ENCODE measurements at places on chromosomes 16 and 17. TPM values are rescaled to one million over a fixed set of nuclear protein-coding genes. Genes with fewer than 3 reads are reported as not detected.
A peak's percentile ranks its signal among the peaks of the same experiment; 100 is the strongest.

DNA sequence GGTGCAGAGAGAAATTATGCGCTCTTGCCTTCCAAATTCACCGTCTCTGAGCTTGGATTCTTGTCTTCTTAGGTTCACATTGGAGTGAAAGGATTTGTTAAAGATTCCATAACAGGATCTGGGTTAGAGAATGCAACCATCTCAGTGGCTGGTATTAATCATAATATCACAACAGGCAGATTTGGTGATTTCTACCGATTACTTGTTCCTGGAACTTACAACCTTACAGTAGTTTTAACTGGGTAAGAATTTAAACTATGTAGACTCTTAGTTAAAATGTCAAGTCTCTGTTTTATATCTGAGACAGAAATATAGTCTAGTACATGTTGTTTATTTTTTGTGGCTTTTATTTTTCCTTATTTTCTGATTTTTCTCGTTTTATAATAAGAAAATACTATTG is 42.9 kb downstream of the CPD start:
- DNase-seq = peak; percentile 57

DNA sequence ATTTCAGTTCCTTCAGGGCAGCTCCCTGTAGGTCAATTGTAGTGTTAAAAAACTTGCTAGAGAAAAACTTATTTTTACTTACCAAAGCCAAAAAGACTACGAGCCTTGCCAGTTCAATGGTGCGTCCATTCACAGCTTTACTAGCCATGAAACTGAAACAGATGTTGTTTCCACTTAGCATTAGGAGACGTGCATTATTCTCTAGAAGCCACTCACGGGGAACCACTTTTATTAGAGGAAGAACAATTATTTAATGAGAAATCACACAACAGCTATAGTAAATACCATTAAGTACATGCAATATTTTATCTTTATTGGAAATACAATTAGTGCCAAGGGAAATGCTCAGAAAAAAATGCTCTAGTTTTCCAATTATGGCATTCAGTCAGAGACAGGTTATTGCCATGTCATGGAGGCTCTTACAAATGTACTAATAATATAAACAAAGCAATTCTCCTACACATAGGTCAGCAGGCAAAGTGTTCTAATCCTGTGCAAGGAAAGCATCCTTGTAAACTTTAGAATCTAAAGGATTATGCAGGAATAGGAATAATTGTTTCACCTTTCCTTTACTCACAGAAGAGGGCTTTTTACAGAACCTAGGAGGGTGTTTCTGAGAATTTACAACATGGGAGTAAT is 17.4 kb downstream of the LASP1NB start:
- no peak for DNase-seq

DNA sequence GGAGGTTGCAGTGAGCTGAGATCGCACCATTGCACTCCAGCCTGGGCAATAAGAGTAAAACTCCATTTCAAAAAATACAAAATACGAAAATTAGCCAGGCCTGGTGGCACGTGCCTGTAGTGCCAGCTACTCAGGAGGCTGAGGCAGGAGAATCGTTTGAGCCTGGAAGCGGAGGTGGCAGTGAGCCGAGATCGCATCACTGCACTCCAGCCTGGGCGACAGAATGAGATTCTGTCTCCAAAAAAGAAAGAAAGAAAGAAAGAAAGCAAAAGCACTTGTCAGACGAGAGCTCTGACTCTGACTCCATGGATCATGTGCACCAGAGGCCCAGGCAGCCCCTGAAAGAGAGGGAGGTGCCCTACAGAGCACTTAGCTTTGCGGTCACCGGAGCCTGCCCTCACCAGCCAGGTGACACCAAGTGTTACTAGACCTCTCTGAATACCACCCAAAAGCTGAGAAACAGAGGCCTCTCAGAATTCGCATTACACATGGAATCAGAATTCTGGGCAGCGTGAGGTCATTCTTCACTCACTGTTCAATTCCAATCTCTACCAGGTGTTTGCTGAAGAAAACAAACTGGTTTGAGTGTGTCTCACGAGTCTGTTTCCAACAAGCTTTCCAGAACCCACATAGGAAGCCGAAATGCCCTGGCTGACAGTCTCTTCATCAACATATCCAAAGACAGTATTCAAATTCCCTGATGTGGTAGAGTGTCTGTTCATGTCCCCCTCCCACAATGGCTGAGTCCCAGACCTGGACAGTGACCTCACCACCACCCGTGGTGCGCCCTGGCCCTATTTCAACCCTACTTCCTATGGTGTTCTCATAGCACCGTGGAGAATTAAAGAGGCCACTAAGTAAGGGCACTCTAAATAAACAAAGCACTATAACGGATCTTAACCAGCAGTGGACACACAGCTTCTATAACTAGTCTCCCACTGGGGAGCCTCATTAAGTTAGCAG is 1.5 kb downstream of the FLCN start:
- DNase-seq = peak; percentile 39

- DNase-seq = peak; percentile 33
Measured at GRCh38 chr16:35631261-35631945, 2172.0 kb downstream of the TP53TG3F start.

Gene RCVRN
- not detected for total RNA-seq

DNA sequence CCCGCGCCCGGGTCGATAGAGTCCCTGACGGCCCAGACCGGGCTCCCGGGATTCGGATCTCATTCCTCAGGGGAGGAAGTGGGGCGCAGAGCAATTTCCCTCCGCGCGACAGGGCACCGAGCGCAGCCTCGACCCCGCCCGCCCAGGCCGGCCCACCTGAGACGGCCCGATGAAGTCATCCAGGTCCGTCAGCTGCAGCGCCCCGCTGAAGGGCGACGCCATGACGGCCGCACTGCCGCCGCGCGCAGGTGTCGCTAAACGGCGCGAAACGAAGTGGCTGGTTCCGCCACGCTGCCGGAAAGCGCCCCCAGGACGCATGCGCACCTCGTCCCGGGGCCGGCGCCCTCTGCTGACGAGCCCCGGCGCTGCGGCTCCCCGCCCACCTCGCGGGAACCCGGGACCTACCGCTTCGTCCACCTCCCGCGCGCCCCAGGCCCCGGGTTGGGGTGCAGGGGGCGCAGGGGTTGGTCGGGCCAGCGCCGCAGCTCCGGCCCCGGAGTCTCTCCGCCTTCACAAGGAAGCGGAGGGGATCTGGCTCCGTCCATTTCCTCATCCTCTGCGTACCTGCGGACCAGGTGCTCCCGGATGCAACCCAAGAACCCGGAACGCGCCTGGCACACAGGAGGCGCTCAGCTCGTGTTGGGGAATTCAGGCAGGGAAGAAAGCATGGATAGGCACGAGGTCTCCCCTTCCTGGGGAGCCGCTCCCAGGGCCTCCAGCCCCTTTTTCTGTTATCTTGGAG is at the start of gene CIAO3:
TSS of gene CIAO3 (minus strand) at position 234 of the 742 bp plus-strand sequence. CDS start at position 222, 12 bp downstream.
- DNase-seq = peak; percentile 89

GRCh38 chr17:50198026-50198669 is 3.3 kb downstream of the COL1A1 start:
- peak; percentile 70 for DNase-seq

DNA sequence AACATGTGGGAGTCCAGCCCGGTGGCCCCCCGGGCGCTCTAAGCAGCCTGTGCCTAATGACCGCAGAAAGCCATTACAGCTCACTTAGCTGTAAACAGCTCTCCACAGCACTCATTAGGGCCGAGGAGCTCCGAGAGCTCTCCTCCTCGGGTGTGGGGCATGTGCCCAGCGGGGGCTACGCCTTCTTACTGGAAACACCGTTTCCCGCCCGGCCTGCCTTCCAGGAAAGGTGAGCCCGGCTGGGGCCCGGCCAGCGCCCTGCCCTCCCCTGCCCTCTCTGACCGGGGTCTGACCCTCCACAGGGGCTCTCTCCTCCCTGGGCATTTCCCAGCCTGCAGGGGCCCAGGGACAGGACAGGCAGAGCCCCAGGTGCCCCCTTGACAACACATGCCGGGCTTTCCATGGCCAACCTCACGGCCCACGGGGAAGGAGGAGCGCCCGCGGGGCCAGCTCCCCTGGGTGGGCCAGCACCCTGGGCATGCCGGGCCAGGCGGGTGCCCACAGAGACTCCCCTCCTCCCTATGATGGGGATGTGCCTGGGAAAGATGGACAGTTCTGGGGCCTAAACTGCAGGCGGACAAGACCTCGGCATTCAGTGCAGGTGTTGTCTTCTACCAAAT is 72.6 kb downstream of the SDK2 start:
- DNase-seq = no peak

Gene TBC1D3H
- total RNA-seq = not detected

Gene BEAN1
- total RNA-seq = under 0.01 TPM

- DNase-seq = peak; percentile 44
Measured at GRCh38 chr16:68396481-68396880, 51.8 kb downstream of the SMPD3 start.

- DNase-seq = no peak
Measured at GRCh38 chr17:74531231-74531761, at the start of gene CD300LB. Gene CD300LB (minus strand): TSS chr17:74531475. CDS start chr17:74531350, 125 bp downstream.

DNA sequence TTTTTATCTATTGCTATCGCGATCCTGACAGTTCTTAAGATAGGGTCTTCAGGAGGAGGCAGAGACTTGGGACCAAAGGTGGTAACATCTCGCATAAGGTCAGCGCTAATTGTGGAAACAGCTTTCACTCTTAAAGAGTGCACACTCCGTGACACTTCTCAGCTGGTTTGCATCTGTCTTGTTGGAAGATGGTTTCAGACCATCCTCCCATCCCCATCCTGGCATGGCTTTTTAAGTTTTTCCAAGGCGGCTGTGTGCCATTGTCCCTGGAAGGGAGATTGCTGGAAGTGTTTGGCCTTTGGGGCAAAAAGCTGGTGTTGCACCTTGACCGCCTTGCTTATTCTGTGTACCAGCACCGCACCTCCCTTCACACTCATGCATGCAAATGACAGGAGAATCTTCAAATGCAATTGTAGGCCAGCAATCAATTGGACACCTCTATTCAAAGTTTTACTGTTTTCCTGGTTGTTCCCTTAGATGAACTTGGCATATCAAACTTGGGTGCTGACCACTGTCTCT is 1.5 kb downstream of the SOCS7 start:
- no peak for DNase-seq

Gene AATK
- under 0.01 TPM for total RNA-seq

Gene ITGAX
- total RNA-seq = not detected

Gene ASPA
- total RNA-seq = under 0.01 TPM

GRCh38 chr16:11250786-11251524 is 5.0 kb downstream of the SOCS1 start:
- DNase-seq = peak; percentile 28

DNA sequence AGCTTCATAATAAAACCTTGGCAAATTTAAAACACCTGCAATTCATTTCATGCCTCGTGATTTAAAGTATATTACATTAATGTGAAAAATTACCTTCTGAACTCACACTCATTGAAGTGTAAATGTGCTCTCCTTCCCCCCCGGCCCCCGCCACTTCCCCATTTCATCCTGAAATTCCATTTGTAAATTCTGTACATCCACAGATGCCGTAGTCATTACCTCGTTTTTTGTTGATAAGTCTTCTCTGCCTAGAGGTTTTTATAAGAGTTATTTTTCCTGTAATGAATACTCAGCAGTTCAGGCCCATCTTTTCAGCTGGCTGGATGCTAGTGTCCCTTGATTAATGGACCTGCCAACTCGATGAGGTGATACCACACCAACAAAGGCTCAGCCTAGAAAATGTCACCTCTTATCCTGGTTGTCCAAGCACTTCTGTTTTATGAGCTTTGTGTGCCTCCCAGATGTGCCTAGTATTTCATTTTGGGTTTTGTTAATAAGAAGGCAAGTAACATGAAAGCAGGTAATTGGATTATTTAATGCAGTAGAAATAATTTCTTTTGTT is 64.8 kb upstream of the KIFC3 start:
- no peak for DNase-seq

GRCh38 chr16:2686912-2687507 is 4.7 kb downstream of the KCTD5 start:
- no peak for DNase-seq

Gene C1QL1
- total RNA-seq = 0.43 TPM

GRCh38 chr17:72378414-72379390 is 257.9 kb downstream of the SOX9 start:
- DNase-seq = no peak

GRCh38 chr17:61053469-61053868 is 346.2 kb upstream of the TBX2 start:
- no peak for DNase-seq

Gene NFATC2IP
- total RNA-seq = 30.7 TPM

DNA sequence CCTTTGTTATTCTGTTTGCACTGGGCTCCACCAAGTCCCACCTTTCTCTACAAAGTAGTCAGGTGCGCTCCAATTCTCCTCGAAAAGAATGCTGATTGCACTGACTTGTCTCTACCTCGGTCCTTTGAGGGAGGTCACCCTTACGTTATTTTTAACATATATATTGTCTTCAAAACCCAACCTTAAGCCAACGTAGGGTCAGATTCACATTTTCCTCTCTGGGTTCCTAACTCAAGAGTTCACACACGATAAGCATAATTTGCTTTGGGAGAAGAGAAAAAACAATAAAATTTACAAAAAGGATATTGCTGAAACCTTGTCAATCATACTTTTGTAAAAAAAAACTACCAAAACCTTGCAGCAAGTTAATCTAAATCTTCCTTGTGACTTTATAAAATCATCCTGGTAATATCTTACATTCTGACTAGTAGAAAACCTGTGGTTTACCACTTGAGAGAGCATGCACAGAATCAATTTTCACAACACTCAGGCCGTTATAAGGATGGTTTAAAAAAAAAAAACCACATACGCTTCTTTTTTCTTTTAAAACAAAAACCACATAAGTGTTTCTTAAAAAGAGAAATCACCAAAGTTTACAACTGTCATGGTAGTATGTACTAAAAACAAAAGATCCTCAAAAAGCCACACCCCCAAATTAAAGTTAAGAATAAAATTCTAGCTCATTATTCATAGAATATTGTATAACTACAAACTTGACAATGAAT is 72.2 kb upstream of the TRAP1 start:
- no peak for DNase-seq

DNA sequence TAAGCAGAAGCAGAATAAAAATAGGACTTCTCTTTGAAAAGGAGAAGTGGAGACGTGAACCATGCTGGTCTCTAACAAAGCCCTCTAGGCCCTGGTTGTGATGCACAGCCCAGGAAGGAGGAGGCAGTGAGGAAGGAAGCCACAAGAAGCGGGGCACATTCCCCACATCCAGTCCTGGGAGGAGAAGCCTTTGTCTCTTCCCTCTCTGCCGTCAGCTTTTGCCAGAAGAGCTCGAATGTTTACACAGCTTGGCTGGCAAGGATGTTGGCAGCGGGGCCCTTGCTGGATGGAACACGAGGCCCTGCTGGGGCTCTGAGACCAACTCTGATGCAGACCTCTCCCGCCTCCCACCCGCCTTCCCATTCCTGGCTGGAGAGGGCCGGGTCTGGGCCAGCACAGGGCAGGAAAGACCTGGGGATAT is 91.3 kb downstream of the MAF start:
- DNase-seq = no peak

GRCh38 chr16:74942566-74942965 is 42.4 kb downstream of the WDR59 start:
- no peak for DNase-seq

DNA sequence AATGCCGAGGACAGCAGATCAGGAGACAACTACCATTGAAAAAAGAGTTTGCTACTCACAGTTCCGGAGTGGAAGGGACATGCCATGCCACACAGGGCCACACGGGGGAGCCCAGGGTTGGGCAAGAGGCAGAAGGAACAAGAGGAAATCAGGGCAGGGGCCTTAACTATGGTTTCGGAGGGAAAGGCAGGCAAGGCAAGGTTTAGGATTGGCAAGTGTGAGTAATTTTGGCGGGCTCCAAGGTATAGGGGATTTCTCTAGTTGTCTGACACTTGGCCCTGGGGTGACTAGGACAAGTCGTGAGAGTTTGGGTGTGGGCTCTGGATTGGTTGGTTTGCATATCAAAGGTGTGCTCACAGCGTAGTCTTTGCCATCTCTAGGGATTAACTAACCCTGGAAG is 27.0 kb upstream of the NTN1 start:
- DNase-seq = peak; percentile 39

All from fibroblast of villous mesenchyme (primary cell).